ENCODE measurements at places on chromosomes 11 and 22. TPM values are rescaled to one million over a fixed set of nuclear protein-coding genes. Genes with fewer than 3 reads are reported as not detected.

- no peak for DNase-seq
Observed at GRCh38 chr22:20781272-20781990, 7.5 kb downstream of the SERPIND1 start.

SCN3B gene
- 0.20 TPM for total RNA-seq

DNA sequence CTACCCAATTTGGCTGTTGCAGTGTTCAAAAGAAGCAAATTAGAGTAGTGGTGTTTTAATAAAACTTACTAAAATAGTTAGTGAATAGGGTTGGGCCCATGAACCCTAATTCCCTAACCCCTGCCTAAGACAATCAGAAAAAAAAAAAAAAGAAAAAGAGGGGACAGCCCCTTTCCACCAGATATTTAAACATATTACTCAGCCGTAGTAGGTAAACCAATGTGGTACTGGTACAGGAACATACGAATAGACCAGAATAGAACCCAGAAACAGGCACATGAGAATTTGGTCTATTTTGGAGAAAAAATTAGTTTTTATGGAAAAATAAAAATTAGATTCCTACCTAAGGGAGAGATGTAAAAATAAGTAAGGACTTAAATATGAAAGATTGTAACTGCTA is 38.6 kb downstream of the MMP7 start:
- no peak for DNase-seq

TRIM21 gene
- total RNA-seq, result 38.4 TPM

All from M059J (cell line).